Dorsolateral prefrontal cortex (tissue), 122 donors: ENCODE measurements at places on chromosomes 6 and 20.

DNA sequence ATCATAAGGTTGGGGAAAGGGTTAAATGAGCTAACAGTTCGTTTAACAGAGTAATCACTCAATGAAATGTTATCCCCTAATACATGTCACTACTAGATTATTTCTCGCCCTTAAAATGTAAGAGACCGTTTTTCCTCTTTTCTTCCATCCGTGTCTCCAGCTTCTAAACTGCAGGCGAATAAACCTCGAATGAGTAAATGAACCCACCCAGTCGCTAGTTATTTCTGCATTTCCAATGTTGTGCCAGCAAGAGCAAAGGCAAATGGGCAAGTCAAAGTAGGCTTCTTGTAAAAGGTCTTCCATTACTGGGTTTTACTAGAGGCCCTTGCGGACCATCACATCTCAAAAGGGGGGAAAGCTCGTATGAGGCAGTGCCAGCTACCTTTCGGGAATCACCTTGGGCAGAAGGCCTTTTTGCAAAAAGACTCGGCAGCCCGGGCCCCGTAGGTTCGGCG, 400 bp upstream of the SMAP1 start:
- no peak for DNase-seq

DNA sequence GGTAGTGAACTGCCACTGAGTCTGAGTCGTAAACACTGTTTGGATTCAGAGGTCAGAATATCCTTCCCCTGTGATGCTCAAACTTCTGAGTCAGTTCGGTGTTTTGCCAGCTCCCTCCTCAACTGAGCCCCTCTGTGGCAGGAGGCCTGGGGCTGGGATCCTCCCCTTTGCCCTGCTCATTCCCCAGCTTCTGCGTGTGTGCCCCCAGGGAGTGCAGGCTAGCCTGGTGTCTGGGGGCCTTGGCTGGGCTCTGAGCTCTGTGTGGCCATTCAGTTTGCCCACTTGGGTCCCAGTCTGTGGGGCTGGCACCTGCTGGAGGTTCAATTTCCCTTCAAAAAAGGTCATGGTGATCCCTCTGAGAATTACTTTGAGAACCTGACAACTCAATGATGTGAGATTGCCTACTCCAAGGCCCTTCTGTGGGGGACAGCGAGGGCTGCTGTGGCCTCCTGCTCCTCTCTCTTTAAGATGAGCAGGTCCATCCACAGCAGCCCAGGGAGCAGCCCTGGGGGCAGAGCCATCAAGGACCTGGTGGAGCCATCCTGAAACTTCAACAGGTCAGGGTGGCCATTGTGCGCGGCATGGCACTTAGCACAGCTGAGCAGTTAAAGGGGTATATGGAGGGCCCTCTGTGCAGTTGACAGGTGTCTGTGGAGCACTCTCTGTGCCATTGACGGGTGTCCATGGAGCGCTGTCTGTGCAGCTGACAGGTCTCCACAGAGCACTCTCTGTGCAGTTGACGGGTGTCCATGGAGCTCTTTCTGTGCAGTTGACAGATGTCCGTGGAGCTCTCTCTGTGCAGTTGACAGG, 147.2 kb downstream of the SYCP2 start:
- peak; percentile 22 for DNase-seq

DNA sequence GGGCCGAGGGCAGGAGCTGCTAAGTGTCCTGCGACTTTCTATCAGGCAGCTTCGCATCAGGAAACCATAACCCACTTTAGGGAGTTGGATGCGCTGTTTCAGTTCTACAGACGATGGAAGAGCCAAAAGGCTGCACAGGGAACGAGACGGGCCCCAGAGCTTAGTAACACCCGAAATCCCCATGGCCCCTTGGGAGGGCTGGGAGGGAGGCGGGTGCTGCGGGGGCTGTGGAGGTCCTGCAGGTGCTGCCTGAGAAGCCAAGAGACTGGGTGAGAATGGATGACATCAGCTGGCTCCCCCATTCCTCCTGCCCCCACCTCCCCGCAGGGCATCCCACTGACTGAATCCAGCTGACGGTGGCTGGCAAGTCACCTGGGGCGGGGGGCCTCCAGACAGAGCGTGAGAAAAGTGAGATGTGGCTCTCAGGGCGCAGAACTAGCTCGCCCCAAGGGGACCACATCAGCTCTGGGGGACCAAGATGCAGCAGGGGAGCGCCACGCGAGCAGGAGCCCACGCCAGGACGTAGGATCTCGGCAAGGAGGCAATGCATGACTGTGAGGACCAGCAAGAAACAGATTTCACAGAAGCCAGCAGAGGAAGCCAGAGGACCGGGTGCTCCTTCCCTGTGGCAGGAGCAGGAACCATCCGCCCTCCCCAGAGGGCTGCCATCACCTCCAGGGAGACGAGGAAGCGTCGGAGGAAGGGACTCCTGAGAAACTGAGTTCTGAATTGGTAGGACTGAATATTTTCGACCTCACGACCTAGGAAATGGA, 36.8 kb downstream of the PNLDC1 start:
- no peak for DNase-seq

DNA sequence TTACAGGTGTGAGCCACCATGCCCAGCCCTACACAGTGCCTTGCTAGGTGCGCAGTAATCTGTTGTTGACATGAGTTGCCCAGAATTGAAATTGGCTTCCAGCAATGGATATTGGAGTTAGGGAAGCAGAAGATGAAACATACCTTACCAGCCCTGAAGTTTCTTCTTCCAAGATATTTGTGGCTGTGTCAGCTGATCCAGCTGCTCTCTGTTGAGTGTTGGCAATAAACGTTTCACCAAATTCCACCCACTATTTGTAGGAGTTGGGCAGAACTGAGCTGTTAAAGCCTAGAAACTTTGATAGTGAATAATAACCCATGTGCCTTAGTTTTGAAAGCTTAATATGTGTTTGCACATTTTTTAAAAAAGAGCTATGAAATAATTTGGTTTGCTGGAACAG, 218.2 kb upstream of the SNX9 start:
- DNase-seq, result no peak

- no peak for DNase-seq
These were observed 11.2 kb upstream of the KIFC1 start for GRCh38 chr6:33380272-33380981.

- no peak for DNase-seq
These were observed at the start of gene SLC17A2 for GRCh38 chr6:25930532-25931410. TSS of gene SLC17A2 (minus strand) at chr6:25930691. CDS start at chr6:25925796, 4,895 bp downstream.

DNA sequence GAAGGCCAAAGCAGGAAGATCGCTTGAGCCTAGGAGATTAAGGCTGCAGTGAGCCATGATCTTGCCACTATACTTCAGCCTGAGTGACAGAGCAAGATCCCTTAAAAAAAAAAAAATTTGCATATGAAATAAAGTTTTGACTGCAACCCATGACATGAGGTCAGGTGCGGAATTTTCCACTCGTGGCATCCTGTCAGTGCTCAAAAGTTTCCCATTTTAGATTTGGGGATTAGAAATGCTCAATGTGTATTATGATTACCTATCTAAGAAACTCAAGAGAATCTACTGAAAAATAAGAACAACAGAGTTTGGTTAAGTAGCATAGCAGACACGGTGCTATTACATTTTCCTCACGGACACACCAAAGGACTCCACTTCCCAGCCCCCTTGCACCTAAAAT, 11.7 kb downstream of the SLC23A2 start:
- no peak for DNase-seq

GRCh38 chr6:29730575-29731126, 7.4 kb downstream of the HLA-F start:
- DNase-seq, result no peak

DNA sequence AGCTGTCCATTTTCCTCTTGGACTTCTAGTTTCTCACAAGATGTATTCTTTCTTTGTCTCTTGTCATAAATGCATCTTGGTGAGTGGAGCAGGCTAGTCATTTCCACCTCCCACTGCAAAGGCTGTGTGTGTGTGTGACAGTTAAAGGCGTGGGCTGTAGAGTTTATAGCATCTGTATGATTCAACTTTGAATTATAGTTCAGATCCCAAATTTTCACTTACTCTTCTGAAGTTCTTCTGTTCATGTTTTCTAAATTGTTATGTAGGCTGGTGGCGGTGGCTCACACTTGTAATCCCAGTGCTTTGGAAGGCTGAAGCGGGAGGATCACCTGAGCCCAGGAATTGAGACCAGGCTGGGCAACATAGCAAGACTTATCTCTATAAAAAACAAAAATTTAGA, 44.7 kb upstream of the GRIK2 start:
- DNase-seq, result no peak

GRCh38 chr6:36958775-36959554, 4.4 kb downstream of the PI16 start:
- DNase-seq, result no peak

GRCh38 chr6:106692819-106693208, 63.4 kb downstream of the QRSL1 start:
- DNase-seq, result no peak

- DNase-seq, result no peak
These were observed 360.4 kb downstream of the ZFAND3 start for GRCh38 chr6:38179794-38180430.

GRCh38 chr6:151058021-151058733, 181.6 kb upstream of the AKAP12 start:
- DNase-seq, result no peak

DNA sequence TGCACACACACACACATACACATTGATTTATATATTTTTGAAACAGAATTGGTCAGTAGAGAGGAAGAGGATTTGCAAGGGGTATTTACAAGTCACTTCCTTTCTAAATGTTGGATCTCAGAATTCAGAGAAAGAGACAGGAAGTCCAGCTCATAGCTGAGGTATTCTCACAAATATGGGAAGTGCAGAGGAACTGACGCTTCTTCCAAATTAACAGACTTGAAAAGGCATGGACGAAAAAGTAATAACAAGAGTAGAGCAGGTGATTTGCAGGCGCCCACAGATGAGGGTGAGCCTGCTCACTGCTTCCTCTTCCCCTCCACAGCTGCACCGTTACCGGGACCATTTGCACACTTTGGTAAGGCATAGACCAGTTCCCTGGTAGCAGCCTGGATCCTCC, 246.4 kb downstream of the PHACTR1 start:
- DNase-seq, result no peak

DNA sequence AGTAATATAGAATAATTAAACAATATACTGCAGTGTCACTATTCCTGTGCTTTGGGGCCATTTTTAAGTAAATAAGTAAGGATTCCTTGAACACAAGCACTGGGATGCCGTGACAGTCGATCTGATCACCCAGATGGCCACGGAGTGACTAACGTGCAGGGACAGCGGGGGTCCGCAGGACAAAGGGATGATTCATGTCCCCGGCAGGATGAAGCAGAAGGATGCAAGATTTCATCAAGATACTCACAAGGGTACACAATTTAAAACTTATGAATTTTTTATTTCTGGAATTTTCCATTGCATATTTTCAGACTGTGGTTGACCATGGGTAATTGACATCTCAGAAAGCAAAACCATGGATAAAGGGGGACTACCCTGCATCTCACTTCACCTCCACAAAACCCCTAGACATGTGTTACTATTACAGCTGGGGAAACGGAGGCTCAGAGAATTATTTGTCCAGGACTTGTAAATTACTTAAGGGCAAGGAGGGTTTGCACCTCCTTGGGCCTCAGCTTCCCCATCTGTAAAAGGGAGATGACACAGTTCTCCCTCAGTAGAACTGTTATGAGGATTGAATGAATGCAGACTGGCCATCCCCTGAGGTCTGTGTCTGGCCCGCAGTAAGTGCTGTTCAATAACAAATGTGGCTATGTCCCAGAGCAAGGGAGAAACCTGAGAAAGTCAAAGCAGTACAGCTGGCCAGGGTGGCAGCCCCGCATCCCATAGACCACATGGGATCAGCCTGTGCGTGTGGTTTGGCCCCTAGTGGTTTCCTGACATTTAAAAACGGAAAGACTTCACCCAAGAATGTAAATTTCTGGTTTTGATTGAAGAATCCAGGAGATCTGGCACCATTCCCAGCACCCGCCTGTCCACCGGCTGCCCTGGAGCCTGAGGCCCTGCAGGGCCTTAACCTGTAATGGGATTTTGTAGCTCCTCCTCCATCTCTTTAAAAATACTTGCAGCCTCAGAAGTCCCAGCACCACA, 235.5 kb downstream of the BMP7 start:
- no peak for DNase-seq

DNA sequence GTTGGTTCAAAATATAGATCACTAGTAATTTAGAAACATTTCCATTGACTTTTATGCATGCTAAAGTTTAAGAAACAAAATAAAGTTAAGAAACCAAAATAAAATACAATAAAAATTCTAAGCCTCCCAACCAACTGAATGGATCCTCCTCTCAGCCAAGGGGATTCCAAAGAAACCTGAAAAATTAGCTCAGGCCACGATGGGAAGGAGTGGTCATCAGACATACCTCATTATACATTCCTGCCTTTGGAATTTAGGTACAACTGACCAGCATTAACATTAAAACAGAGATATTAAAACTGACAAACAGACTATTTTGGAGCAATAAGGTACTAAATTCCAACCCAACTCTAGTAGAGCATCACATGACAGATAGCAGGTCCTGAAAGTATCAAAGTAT, 275.2 kb downstream of the PKHD1 start:
- DNase-seq, result no peak

GRCh38 chr20:16898433-16898832, 150.3 kb downstream of the OTOR start:
- DNase-seq, result no peak

DNA sequence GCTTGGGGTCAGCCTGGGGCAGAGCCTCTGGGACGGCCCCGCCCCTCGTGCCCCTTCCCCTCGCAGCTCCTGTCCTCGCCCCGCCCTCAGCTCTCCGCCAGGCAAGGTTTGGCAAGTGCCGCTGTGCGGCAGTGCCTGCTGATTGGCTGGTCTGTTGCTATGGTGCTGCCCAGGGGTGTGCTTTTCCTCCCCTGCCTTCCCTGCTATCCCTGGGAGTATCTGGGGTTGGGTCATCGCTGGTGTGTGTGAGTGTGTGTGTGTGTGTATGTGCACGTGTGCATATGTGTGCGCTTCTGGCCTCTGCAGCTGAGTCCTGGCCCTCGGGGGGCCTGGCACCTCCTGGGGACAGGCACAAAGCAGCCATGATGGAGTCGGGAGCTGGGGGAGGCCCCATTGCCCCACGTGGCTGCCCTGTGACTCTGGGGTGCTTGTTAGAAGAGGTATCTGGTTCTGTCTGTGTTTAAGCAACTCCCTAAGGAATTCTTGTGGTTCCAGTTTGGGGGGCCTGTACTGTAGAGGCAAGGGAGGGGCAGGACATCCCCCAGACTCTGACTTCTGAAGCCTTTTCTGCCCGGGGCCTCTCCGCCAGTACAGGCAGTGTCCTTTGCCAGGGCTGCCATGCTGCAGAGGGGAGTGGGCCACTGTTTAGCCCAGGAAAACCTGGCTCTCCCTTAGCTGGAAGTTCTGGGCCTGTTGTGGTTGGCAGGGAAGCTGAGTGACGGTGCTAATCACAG, 6.9 kb downstream of the RTEL1 start:
- no peak for DNase-seq

- no peak for DNase-seq
These were observed 219.8 kb upstream of the STXBP5 start for GRCh38 chr6:146984251-146984924.

- no peak for DNase-seq
These were observed 28.5 kb downstream of the BACH2 start for GRCh38 chr6:90268178-90268577.

GRCh38 chr20:35821807-35822242, 50.0 kb downstream of the PHF20 start:
- DNase-seq, result no peak

- no peak for DNase-seq
These were observed 339.1 kb downstream of the BTBD3 start for GRCh38 chr20:12256806-12257205.
